BJ (cell line): ENCODE measurements at places on chromosomes 1 and 21.
A peak's percentile ranks its signal among the peaks of the same experiment; 100 is the strongest.

- DNase-seq, result no peak
Measured at GRCh38 chr1:7584643-7585042, 186.5 kb upstream of the VAMP3 start.

DNA sequence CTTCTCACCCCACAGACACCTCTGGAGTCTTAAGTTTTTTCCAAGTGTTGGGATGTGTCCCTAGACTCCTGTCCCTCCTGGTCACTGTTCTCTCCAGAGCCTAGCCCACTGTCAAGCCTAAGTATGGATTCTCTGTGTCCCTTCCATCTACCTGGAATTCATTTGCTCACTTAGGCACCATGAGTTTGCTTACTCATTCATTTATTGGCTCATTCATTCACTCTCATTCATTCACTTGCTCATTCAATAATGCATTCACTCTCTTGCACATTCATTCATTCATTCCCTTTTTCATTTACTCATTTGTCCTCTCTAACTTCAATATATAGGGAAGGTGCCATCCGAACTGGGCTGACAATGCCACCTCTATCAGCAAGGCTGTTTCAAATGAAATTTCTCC, 1.6 kb downstream of the S100A16 start:
- no peak for DNase-seq

DNA sequence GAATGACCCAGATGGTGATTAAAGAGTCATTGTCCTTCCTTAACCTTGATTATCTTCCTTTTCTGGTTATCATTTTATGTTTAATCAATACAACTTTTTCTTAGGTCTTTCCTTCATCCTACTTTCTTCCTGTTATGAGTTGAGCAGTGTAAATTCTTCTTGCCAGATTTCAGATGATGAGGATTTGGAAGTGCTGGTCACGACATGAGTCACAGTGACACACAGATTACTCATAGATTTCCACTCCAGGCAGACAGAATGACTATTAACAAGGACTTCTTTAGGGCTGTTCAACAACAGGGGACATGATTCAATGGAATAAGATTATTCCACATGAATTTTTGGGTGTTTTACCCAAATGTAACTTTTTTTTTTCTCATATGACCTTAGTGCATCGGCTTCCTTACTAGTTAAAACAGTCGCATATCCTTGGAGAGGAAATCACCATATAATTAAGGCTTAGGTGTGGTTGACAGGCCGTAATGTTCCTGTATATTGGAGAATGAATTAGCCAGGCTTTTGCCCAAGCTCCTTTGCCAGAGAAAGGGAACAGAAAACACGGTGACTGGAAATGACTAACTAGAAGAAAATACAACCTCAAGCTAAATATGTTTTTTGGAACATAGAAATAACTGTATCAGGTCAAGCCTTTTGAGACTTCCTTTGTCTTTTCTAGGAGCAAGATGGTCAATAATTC, 44.2 kb downstream of the PRRX1 start:
- DNase-seq, result peak; percentile 98

DNA sequence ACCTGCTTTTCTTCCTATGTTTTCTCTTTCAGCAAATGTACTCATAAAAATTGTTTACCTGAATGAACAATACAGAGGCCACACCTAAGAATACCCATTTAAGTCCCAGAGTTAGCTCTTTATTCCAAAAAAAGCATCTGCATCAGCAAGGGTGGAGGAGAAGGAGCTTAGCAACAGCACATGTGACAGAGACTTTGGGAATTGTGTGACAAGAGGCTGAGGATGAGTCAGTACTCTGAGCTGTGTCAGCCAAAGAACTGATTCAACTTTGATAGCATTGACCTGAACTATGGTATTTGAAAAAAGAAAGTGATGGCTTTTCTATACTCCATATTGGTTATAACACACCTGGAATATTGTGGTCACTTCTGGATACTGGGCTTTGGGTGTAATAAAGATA, 162.7 kb downstream of the ZNF648 start:
- no peak for DNase-seq

- DNase-seq, result no peak
Measured at GRCh38 chr1:53765657-53766056, 26.7 kb upstream of the GLIS1 start.

DNA sequence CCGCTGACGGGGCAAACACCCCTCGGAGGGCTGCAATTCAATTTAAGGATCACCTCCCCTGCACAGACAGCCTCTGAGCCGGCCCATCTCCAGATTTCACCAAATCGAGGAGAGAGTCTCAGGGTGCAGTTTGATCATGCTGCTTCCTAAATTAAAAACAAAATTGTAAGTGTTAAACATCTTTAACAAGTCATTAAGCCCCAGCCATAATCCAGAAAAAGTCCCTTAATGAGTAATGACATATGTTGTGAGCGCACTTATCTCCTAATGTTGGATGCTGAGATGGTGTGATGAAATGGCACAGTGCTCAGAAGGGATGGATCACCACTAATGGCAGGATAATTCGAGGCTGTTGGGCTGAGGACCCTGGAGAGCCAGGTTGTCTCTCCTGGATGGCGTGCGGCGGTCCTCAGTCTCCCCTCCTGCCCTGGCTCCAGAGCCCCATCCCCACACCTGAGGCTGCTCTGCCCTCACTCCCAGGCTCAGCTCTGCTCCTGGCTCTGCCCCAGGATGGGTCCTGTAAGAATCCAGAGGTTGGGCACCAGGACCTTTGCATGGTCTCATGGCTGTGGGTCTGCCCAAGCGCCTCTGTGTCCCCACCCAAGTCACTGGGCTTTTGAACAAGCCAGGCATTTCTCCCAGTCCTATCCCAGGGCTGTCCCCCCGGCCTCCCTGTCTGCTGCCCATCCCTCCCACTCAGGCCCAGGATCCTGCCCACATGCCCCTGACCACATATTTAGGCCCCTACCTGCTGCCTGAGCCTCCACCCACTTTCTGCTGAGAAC, 224.4 kb upstream of the POU3F1 start:
- no peak for DNase-seq

DNA sequence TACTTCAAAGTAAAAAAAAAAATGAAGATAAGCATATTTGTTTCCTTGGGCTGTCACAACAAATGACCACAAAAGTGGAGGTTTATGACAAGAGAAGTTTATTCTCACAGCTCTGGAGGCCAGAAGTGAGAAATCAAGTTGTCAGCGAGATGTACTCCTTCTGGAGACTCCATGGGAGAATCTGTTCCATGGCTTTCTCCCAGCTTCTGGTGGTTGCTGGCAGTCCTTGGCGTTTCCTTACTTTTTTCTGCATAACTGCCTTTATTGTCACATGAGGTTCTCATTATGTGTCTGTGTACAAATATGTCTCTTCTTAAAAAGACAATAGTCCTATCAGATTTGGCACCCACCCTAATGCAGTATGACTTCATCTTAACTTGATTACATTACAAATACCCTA, 398.3 kb downstream of the KCNT2 start:
- DNase-seq, result peak; percentile 56
